ENCODE measurements at places on chromosomes 6 and 20.

- peak; percentile 66 for DNase-seq
Measured at GRCh38 chr20:20463933-20464374, 96.0 kb downstream of the INSM1 start.

- DNase-seq = no peak
Measured at GRCh38 chr6:36523936-36524499, 23.3 kb downstream of the STK38 start.

- DNase-seq = no peak
Measured at GRCh38 chr6:73299151-73299971, 36.4 kb upstream of the KHDC1 start.

- no peak for DNase-seq
Measured at GRCh38 chr6:26514984-26515383, 14.9 kb downstream of the BTN1A1 start.

DNA sequence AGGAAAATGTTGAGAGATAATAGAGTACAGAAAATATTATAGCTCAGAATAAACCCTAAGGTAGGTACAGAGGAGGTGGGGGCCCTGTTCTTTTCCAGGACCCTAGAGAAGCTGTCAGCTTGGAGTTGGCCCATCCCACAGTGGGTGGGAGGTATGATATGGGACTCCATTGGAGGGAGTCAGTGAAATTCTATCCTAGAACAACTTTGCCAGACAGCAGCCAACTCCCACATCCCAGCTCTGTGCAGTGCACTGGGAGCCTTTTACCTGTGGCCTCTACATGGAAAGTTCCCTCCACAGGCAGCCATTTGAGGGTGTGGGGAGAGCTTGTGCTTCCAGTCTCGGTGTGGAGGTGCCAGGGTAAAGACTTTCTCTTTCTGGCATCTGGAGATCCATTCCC is 36.8 kb upstream of the CLIC5 start:
- DNase-seq = no peak

DNA sequence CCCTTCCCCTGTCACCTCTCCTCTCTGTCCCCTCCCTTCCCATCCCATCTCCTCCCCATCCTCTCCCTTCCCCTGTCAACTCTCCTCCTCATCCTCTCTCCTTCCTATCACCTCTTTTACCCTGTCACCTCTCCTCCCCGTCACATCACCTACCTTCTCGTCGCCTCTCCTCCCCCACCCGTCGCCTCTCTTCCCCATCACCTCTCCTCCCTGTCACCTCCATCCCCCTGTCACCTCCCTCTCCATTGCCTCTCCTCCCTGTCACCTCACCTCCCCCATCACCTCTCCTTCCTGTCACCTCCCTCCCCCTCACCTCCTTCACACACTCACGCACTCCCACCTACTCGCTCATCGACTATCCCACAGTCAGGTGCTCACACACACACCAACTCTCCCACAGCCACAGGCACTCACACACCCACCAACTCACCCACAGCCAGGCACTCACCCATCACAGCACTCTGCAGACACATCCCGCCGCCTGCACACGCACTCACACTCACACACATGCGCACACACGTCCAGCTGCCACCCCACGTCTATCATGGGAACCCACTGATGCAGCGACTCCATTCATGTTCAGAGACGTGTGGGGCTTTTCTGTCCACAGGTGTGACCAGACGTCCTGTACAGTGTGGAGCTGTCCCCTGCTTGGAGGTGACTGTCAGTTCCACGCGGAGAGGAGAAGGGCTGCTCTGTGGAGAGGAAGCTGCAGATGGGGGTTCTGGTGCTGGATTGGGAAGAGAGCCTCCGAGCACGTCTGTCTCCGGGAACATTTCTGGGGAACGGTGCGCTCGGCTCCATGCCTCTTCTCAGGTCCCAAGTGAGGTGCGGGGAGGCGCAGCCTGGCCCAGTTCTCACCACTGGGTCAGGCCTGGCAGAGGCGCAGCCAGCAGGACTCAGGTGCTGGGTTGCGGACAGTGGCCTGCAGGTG is 184.3 kb downstream of the TTLL2 start:
- no peak for DNase-seq

GRCh38 chr6:144675231-144675861 is 390.2 kb downstream of the UTRN start:
- DNase-seq = peak; percentile 88

DNA sequence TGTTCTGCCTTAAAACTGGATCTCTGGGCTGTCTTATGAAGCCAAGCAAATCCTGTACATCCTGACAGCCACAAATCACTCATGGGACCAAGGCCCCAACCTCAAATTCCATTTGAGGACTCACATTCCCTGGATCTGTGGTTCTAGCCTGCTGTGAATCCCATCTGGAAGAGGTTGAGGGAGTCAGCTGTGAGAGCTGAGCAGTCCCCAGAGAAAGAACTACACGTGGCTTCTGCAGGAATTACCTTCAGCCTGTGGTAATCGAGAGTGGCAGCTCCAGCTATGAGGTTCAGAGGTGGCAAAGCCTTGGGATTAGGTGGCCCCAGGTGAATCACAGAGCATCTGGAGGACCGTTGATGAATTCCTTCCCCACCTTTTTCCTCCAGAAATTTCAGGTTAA is 245.2 kb downstream of the SLC24A3 start:
- DNase-seq = no peak

DNA sequence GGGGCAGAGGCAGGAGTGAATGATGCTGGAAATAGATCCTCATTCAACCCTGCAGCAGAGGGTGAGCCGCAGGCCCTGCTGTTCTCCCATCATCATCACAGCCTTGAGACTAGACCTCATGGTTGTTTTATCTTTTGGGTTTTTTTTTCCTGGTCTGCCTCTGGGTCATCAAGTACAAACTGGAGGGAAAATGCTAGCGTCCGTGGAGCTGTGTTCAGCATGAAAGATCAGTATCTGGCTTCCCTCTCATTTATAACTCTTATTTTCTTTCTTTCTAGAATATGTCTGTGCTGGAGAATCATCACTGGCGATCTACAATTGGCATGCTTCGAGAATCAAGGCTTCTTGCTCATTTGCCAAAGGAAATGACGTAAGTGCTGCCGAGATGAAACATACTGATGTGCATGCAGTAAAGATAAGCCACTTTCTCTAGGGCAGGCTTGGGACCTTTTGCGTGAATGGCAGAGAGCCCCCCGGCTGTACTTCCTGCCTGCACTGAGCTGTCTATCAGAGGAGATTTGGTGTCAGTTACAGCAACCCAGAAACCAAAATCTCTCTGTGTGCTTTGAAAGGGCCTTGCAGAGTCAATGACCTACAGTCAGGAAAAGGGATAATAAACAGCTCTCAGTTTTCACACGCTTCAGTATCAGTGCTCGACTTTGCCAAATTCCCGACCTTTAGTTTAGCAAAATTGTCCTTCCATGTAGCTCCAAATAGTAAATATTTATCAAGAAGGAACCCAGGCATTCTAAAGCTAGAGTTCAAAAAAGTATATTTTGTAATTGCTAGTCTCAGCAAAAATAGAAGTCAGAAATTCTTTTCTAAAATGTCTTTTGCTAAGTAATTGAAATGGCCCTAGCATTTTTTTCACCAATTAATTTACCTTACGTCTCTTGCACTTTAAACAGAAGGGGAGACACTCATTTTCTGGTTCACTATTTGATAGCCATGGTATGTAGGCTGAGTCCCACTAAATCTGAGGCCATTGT is 76.3 kb downstream of the MTFR2 start:
- DNase-seq = no peak

DNA sequence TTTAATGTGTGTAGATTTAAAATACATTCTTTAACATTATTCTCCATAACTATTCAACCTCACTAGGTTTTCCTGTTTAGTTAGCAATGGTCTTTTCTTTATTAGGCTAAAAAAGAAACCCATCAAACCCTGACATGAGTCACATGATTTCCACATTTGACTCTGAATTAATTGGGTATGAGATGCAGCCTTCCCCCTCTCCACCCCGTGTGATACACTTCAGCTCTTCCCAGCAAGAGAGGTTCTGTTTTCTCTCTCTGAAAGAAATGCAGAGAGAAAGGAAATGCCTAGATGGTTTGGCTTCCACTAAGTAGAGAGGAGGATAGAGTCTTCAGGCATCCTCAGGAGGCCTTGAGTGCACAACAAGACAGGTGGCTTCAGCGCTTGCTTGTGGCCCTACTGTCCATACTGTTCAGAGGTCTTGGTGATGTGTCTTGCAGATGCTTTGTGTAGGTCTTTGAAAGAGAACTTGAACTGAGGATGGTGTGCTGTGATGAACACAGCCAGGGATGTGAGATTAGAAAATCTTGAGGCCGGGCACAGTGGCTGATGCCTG is 17.3 kb downstream of the FARS2 start:
- DNase-seq = no peak

DNA sequence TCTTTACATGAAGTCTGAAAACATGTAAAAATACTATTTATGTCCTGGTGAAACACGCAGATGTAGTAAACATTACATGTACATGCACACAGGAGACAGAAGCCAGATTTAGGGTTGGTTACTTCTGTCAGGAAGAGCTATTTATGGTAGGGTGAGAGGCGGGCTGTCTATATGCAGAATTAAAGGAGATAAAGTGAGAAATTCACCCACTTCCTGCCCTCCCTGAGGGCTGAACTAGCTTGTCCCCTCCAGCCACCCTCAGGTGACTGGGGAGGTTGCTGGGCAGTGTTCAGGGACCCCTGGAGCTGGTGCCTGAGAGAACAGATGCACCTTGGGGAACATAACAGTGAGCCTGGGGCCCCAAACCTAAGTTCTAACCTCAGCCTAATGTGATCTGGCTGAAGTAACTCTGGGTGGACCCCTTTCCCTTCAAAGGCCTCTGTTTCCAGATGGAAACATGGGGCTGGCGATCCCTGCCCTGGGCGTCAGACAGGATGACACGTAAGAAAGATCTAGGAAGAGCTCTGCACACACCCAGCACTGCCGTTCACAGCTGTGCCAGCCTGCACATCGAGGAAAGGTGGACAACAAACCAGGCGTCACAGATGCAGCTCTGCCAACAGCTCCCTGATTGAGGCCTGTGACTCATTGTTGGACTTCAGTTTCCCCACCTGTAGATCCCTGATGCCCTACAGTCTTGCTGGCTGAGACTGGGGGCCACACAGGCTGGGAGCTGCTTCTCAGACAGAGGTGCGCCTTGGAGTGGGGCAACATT is 1.3 kb downstream of the PI16 start:
- no peak for DNase-seq

DNA sequence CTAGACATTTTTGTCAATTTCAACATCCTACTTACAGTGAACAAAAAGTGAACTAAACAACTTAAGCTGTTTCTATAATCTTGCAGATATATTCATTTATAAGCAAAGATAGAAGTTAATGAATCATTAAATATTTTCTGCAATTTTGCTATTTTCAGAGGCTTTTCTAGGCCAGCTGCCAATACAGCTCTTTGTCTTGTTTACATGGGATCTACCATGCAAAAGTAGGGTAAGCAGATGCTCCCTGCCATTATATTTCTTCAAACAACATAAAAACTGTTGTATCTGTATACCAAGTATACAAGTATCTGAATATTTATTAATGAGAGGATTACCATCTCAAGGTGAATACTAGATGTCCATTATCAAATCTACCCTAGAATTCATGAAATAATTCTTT is 15.4 kb downstream of the PNISR start:
- no peak for DNase-seq

- no peak for DNase-seq
Measured at GRCh38 chr6:75827163-75827562, 78.1 kb downstream of the MYO6 start.

GRCh38 chr6:88539295-88539764 is 373.2 kb upstream of the CNR1 start:
- DNase-seq = no peak

DNA sequence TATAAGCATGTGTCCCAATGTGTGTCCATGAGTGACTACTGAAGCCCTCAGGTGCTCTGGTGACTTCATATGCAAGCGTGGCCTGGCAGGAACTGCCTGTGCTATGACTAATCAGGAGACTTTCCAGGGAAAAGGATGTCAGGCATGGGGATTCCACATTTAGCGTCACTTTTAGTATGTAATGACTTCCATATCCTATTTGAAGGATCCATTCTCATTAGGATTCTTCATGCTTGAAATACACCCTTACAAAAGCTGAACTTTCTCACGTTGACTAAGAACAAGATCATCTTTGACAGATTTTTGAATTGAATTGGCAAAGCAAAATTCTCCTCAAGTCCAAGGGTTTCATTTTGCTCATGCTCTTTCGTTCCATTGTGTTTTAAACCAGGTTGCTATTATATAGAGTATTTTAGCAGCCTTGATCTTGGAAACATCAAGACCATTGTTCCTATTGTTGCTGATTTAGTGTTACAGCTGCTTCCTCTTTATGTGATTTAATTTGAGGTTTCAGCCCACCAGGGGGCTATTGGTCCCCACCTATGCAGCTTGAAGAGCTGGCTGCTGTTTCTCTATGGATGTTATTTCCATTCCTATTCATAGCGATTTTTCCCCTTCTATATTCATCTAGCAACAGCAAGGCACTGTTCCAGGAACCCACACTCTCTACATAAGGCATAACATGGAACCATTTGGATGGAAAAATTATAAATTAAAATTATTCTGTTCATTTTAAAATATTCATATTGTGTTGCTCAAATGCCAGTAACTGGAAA is 418.6 kb downstream of the CDKAL1 start:
- DNase-seq = no peak

DNA sequence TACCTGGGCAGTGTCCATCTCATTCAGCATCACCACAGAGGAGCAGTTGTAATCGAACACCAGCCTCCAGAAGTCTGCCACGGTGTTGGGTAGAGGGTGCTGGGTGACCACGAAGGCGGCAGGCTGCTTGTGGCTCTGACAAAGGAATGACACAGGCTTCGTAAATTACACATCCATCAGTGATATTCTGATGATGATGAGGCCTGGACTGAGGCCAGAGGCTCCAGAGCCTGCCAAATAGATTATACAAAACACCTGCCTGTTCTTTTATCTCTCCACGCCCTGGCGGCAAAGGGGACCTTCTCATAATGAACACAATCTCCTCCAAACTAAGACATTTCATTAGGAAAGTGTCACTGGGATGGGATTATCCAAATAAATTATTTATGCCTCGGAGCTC is 480.2 kb upstream of the CHD6 start:
- peak; percentile 59 for DNase-seq

- DNase-seq = no peak
Measured at GRCh38 chr6:84428300-84428907, 201.0 kb upstream of the CEP162 start.

DNA sequence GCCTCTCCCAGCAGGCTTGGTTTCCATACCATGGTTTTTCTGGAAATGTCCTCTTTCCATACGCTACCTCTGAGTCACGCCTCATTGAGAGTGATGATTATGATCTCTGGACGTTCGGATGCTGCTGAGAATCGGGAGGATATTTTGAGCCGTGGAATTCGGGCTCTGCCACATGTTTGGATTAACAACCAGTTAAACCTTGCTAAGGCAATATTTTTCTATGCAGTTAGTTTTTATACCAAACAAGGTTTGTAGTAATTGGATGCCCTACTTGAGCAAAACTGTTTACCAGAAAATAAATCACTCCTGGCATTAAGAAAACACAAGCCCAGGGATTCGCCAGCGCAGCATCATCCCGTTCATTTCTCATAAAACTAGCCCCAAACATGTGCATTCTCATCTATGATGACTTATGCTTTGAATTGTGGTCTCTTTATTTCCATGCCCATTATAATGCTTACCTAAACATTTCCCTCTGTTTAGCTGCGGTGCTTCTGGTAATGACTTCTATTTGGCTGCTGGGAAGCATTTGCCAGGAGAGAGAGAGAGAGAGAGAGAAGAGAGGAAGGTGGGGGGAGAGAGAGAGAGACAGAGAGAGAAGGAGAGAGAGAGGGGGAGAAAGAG is 198.9 kb downstream of the CLIC5 start:
- no peak for DNase-seq

- DNase-seq = no peak
Measured at GRCh38 chr20:24673678-24674570, 204.5 kb downstream of the SYNDIG1 start.

Data from NCI-H524 treated with DMSO at 0.1 percent for 48 hours (cell line).